ENCODE measurements at places on chromosomes 5 and 9.

- no peak for DNase-seq
Observed at GRCh38 chr5:39205550-39205949, 13.8 kb downstream of the FYB1 start.

- no peak for DNase-seq
Observed at GRCh38 chr9:33765411-33765810, 29.9 kb upstream of the PRSS3 start.

- no peak for DNase-seq
Observed at GRCh38 chr5:151208481-151208914, 15.4 kb downstream of the CCDC69 start.

DNA sequence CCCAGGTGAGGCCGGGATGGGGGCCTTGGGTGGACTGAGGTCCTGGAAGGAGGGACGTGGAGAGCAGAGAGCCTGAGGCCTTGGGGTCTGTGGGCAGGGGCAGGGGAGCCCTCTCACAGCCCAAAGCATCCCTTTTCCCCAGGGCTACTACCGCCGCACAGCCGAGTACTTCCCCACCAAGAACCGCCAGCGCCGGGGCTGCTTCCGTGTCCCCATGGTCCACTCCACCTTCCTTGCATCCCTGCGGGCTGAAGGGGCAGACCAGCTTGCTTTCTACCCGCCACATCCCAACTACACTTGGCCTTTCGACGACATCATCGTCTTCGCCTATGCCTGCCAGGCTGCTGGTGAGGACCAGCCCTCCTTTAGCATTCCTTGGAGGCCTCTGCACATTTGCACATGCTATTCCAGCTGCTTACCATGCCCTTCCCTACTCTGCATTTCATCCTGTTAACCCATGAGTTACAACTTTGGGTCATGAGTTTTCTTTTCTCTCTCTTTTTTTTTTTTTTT is 3.7 kb downstream of the CERCAM start:
- DNase-seq = no peak

DNA sequence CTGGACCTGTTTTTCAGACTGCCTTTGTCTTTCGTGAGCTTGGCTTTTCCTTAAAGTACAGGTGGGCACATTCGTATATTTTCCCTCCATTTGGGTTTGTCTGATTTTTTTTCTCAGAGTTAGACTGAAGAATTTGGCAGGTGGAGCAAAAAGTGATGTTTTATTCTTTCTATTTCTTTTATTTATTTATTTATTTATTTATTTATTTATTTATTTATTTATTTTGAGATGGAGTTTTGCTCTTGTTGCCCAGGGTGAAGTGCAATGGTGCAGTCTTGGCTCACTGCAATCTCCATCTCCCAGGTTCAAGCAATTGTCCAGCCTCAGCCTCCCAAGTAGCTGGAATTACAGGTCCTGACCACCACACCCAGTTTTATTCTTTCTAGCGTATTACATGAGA is 1805.1 kb upstream of the WWC1 start:
- no peak for DNase-seq

- peak; percentile 55 for DNase-seq
Observed at GRCh38 chr5:142770650-142771609, 753 bp downstream of the ARHGAP26 start.

DNA sequence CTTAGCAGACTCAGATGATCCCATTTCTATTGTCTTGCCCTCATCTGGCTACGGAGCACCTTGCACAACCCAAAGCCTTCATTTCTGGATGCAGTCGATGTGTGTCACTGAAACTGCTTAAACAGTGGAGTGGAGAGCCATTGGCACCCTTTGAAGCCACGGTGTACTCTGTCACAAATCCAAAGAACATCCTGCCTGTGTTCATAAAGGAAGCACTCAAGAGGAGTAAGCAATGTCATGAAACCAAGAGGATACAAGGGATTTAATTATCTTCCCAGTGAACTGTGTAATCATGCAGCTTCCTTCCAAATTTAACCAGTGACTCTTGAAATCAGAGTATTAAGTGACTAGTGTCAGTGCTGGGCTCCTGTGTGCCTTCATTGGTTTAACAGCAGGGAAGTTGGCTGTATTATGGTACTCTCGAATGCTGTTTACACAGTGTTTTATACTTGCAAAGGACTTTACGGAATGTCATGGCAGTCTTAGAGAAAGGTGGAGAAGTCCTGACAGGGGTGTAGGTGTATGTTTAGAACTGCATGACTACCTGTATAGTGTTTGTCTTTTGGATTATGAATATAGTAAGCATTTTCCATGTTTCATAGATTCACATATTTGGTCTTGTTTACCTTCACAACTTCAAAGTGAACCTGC is 41.9 kb downstream of the CD180 start:
- DNase-seq = no peak

DNA sequence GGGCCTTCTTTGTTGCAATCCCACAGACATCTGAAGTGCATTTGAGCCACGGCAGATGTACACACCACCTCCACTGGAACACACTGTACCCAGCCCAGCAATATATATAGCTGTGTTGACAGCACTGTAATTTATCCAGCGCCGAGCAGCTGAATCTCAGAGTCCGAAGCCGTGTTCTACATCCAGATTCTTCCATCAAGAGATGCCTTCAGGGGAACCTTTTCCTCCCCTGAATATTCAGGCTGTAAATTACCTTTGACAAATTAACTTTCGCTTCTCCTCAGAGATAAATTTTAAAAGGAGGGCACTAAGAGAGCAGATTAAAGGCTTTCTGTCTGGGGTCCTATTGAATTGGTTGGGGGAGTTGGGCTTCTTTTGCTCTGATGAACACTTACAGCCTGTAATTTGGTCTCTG is 76.4 kb downstream of the ROR2 start:
- DNase-seq = no peak

GRCh38 chr5:92713335-92713743 is 867.7 kb downstream of the NR2F1-AS1 start:
- DNase-seq = no peak
